ENCODE measurements at places on chromosomes 4 and X. TPM values are rescaled to one million over a fixed set of nuclear protein-coding genes. Genes with fewer than 3 reads are reported as not detected.

The CXCR3 gene
- total RNA-seq, result not detected

GRCh38 chr4:113952452-113953029, 26.9 kb downstream of the ARSJ start:
- no peak for DNase-seq

GRCh38 chrX:31661280-31661810, 589.5 kb upstream of the FTHL17 start:
- no peak for DNase-seq

- DNase-seq, result no peak
These were observed 141.7 kb downstream of the BRWD3 start for GRCh38 chrX:80667967-80668366.

The CENPVL2 gene
- total RNA-seq, result not detected

The DCAF4L1 gene
- total RNA-seq, result 0.23 TPM

GRCh38 chr4:89469930-89470375, 162.4 kb upstream of the GPRIN3 start:
- DNase-seq, result no peak

The AMTN gene
- total RNA-seq, result not detected

The PARM1 gene
- total RNA-seq, result 13.9 TPM

The NRK gene
- 1.8 TPM for total RNA-seq

The DRP2 gene
- total RNA-seq, result 0.06 TPM

The SPANXN3 gene
- not detected for total RNA-seq

The SCD5 gene
- total RNA-seq, result 1.6 TPM

The CENPI gene
- 0.28 TPM for total RNA-seq

- DNase-seq, result no peak
These were observed 22.7 kb downstream of the FABP2 start for GRCh38 chr4:119299260-119299671.

The ARHGEF38 gene
- not detected for total RNA-seq

The KDR gene
- 19.4 TPM for total RNA-seq

The TMPRSS11B gene
- total RNA-seq, result not detected

DNA sequence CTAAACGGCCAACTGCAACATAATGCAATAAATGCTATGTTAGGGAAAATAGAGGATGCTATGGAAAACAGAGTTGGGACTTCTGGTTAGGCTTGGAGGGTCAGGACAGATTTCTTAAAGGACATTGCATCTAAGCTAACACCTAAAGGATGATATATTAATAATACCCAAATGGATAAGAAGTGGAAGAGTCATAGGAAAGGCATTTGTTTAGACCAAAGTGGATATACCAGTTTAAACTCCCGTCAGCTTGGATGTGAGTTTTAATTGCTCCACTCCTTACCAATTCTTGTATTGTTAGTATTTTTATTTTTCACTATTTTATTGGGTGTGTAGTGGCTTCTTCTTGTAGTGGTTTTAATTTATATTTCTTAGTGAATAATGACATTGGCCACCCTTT, 93.9 kb downstream of the PTPN13 start:
- DNase-seq, result no peak

- no peak for DNase-seq
These were observed 151.1 kb downstream of the CDS1 start for GRCh38 chr4:84734037-84734436.

The PABPC4L gene
- 0.47 TPM for total RNA-seq

The KCNE5 gene
- not detected for total RNA-seq

DNA sequence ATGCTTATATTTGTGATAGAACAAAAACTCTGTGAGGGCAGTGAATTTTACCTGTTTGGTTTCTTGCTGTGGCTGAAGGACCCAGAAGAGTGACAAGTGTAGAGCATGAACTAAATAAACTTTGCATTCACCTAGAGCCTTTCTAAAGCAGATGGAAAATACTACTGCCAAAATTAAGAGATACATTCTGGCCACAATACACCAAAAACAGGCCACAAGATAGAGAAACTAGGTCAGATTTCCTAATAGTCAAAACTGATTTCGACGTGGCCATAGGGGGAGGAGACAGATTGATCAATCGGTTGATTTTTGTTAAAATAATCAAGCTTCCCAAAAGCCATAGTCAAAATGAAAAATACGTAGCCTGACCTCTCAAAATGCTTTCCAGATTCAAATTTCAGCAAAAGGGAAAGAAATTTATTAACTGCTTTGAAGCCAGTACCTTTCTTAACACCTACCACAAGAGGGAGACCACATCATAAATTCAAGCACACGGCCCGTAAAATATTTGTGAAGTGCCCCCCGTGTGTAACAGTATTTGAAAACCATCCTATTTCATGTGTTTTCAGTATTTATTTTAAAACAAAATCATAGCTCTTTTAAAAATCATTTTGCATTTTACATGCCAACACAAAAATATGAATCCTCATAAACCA, 132.4 kb downstream of the CORIN start:
- DNase-seq, result no peak

GRCh38 chr4:73410916-73411730, 7.0 kb downstream of the ALB start:
- no peak for DNase-seq

The RPS6KA6 gene
- 2.0 TPM for total RNA-seq

GRCh38 chrX:103063191-103063845, 653 bp downstream of the BEX1 start:
- DNase-seq, result no peak

GRCh38 chrX:8731559-8732395, at the start of gene ANOS1:
Gene ANOS1, minus strand, starts transcription at chrX:8732137. Its CDS starts 101 bp downstream, at chrX:8732036.
- peak; percentile 86 for DNase-seq

DNA sequence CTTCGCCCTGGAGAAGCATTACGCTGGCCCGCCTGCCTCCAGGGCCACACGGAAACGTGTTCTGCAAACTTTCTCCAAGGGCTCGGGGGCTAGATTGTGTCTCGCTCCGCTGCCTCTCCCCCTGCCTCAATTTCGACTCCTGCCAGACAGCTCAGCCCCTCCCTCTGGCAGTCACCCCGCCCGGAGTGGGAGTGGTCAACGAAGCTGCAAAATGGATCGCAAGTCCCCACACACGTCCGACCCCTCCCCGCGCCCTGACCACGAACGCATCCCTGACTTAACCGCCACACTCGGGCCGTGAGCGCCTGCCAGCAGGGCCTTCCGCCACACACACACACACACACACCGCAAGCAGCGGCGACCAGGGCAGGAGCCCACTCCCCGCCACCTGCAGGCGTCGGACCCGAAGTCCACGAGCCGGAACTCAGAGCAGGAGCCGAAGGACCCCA, 47.0 kb upstream of the NKAP start:
- DNase-seq, result no peak

DNA sequence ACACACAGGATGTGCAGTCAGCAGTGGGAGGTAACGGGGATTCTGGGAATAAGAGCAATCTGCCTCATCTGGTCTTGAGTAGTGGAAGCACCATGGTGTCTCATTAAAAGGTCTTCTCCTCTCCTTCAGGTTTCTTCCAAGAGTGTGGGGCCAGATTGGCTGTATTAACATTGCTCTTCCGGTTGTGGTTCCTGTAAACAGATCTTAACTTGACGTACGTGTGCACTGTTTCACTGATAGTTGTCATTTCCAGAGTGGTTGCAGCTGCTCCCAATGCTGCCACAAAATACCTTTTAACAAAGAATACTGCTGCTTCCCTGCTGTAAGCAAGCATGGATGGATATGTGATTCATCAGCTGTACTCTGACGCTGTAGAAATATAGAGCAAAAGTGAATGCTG, 1443.4 kb upstream of the TENM3 start:
- DNase-seq, result no peak

The LIMCH1 gene
- total RNA-seq, result 188 TPM

DNA sequence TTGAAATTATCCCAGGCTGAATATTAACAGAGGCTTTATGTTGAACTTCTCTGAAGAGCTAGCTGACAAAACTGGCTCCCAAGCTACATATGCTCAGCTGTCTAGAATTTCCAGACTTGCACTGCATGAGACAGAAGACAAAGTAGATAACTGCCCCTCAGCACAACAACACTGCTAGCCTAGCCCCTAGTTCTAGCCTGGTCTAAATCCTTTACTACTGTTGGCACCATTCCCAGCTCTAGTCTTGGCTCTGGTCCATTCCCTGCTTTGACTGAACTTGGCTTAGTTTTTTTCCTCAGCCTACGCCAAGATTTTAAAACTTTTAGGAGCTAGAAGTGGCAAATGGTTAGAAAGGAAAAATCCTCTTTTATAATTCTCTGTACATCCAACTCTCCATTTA, 7.6 kb upstream of the OPHN1 start:
- DNase-seq, result no peak

GRCh38 chr4:158807691-158808090, 38.9 kb downstream of the FNIP2 start:
- no peak for DNase-seq

DNA sequence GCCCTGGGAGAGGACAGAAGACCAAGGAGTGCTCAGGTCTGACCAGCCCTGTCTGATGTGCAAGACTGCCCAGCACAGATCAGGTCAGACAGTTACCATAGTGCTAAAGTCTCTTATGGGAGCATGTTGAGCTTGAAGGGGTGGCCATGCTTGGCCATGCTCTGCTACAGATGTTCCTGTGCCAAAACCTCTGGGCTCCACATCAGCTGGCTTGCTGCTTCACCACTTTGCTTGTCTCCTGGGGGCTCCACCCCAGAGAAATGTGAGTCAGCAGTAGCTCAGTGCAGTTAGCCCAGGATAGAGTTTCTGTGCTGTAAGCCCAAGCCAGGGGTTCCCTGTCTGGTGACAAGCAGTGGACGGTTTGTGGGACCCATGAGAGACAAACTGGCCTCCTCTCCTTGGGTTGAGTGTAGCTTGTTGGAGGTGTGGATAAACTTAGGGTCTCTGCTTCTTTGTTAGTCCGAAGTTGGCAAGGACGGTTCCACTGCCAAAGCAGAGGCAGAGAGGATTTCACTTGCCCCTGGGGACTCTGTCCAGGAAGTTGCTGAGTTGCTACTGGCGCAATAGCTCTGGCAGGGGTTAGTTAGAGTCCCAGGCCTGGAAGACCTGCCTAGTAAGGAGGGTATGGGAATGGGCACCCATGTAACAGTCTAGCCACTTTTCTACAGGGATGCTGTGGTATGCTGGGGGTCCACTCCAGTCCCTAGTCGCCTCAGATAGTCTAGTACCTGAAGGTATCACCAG, 8.7 kb upstream of the TMSB15C start:
- DNase-seq, result no peak

DNA sequence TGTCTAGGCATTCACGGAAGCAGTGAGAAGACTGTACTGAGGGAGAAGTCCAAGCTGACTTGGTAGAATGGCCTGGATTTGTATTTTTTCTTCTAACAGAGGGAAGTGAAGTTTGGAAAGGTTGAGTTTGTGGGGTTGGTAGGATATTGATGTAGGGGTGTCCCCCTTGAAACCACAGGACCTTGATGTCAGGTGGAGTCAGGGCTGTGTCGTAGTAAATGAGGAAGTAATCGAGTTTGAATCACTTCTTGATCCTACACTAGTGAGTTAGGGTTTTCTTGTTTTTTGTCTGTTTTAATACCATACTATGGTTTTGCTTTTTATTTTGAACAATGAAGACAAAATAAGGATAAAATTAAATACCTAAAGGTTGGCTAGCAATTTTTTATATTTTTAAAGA, 30.1 kb upstream of the ANAPC4 start:
- DNase-seq, result no peak

DNA sequence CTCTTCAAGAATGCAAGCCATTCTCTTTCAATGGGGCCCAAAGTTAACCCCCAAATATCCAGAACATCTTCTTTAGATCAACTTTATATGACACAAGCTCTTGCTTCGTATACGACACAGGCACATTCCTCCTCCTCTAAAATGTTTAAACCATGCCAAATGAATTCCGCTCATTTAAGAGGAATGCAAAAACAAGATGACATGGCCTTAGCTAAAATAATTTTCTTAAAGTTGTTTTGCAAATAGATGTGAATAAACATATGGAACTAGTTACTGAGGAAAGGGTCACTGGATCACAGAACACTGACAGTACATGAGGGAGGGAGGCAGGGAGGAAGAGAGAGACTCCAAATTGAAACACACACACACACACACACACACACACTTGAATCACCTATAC, 97.4 kb downstream of the RASL11B start:
- no peak for DNase-seq

GRCh38 chr4:75327804-75328512, 186.2 kb downstream of the RCHY1 start:
- no peak for DNase-seq

- DNase-seq, result no peak
These were observed 179.5 kb upstream of the SPIN4 start for GRCh38 chrX:63530654-63531053.

DNA sequence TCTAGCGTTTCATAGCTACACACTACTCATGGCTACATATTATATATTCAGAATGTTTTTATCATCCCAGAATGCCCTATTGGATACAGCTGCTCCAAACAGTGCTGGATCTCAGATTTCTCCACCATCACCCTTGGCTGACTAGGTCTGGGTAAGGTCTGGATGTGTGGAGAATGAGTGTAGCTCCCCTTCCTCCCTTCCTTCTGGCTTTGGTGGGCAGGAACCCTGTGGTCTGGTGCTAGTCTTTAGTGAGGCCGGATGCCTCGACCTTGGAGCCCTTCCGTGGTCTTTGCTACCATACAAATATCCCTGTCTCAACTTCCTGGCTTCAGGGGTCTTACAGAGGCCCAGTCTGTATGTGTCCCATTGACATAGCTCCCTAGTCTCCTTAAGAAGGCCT, 52.1 kb upstream of the KDR start:
- no peak for DNase-seq

GRCh38 chr4:118849867-118850487, 14.1 kb upstream of the SEC24D start:
- no peak for DNase-seq

DNA sequence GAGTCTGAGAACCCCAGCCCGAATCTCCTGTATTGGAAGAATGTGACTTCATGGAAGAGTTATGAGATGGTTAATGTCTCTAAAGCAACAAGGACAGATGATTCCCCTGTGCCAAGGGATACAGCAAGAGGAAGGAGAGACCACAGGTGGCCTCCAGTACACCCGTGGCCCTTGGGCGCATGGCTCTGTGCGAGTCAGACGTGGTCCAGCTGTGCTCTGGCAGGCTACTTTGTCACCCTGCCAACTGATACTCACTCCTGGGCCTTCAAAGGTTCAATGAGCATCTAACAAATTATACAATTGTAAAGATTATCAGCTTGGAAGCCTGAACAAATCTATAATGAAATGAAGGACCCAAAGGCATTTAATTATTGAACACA, 71.7 kb downstream of the NYX start:
- DNase-seq, result no peak
